Activated T-helper 1 cell treated with anti-CD3 and anti-CD28 coated beads, Interleukin-12 subunit alpha, Interleukin-12 subunit beta, Interleukin-2, Interleukin-4 antibody, amounts not matched to agents 30 ng/mL and 10 ng/mL and 1 ng/mL, durations not matched to agents 14 hours and 24 hours and 36 hours (primary cell): ENCODE measurements at places on chromosomes 11 and 22. TPM values are rescaled to one million over a fixed set of nuclear protein-coding genes. Genes with fewer than 3 reads are reported as not detected.

ACTN3 gene
- total RNA-seq, result 0.05 TPM in 1 of 2 replicates, not detected in the other

EHF gene
- not detected in 2 replicates for total RNA-seq

PGA3 gene
- not detected in 2 replicates for total RNA-seq

DNA sequence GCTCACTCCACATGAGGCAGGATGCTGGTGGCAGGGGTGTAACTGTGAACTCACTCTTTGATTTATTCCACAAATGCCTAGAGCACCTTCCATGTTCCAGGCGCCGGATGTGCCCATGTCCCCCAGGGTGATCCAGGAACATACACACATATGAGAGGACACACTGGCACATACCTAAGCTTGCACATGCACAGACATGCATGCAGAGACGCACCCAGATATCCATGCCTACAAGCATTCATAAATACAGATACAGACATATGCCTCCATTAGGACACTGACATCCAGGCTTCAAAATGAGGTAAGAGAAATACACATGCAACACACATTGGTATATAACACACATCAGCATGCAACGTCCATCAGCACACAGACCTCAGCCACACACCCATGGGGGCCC, 4.5 kb downstream of the OSM start:
- no peaks in the 10 kb centered on the region for H3K27me3 ChIP-seq
- peak overlapping the region; percentile 94 for H3K27ac ChIP-seq
- peak overlapping the region; percentile 78 for H3K4me3 ChIP-seq
- H3K4me1 ChIP-seq, result peaks cover 55% of the 10 kb centered on the region
- no peak for DNase-seq

DNA sequence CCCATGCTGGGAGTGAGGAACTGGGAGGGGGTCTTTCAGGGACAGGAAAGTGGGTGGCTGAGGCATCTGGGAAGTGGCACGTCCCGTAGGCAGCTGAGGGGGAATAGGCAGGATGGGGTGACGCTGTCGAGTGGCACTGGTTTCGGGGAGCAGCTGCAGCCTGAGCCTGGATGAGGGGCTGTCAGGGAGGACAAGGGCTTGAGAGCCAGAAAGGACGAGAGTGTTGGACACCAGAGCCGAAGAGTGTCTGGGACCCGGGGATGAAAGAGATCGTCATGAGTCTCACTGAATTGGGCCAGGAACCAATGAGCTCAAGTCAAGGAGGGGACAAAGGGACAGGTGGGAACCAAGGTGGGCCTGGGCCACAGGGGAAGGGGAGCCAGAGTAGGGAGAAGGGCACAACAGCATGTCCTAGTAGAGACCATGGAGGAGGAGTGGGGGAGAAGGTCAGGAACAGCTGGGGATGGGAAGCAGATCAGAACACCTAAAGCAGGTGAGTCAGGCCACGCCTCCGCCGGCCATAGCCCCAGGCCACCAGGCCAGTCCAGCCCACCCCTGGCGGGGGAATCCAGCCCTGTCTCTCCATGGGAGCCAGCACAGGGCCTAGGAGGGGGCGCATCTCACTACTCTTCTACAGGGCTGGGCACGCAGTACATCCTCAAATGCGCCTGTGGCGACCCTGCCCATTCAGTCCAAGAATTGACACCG, 4.2 kb downstream of the RAB3IL1 start:
- no peak overlapping the region for H3K27ac ChIP-seq
- DNase-seq, result no peak
- H3K4me3 ChIP-seq, result no peak overlapping the region

- no peak within 1 kb of the TSS for H3K4me3 ChIP-seq
- peaks cover 2% of the 10 kb centered on the region for H3K36me3 ChIP-seq
- no peaks in the 10 kb centered on the region for H3K4me1 ChIP-seq
- H3K27me3 ChIP-seq, result peaks cover 6% of the 10 kb centered on the region
- DNase-seq, result no peak
- H3K27ac ChIP-seq, result no peak within 1 kb of the TSS
These were observed at the start of gene OR56B1 for GRCh38 chr11:5736396-5736795. Gene OR56B1, plus strand, starts transcription at chr11:5736448. Its CDS starts 69 bp downstream, at chr11:5736517.

DNA sequence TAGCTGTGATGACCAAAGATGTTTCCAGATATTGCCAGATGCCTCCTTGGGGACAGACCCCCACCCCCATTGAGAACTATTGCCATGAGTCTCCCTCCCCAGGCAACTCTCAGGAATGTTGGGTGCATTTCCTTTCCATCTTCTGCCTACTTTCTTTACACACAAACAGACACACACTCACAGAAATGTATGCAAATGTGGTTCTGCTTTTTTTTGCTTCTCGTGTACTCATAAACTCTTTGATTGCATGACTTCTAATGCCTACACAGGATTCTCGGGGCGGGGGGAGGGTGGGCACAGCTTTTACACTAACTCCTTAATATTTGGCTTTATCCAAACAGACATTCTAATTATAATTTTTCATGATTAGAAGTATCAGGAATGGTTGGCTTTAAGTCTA, 53.3 kb upstream of the SUSD2 start:
- peaks cover 15% of the 10 kb centered on the region for H3K36me3 ChIP-seq
- H3K4me3 ChIP-seq, result no peak overlapping the region
- no peaks in the 10 kb centered on the region for H3K27me3 ChIP-seq

DNA sequence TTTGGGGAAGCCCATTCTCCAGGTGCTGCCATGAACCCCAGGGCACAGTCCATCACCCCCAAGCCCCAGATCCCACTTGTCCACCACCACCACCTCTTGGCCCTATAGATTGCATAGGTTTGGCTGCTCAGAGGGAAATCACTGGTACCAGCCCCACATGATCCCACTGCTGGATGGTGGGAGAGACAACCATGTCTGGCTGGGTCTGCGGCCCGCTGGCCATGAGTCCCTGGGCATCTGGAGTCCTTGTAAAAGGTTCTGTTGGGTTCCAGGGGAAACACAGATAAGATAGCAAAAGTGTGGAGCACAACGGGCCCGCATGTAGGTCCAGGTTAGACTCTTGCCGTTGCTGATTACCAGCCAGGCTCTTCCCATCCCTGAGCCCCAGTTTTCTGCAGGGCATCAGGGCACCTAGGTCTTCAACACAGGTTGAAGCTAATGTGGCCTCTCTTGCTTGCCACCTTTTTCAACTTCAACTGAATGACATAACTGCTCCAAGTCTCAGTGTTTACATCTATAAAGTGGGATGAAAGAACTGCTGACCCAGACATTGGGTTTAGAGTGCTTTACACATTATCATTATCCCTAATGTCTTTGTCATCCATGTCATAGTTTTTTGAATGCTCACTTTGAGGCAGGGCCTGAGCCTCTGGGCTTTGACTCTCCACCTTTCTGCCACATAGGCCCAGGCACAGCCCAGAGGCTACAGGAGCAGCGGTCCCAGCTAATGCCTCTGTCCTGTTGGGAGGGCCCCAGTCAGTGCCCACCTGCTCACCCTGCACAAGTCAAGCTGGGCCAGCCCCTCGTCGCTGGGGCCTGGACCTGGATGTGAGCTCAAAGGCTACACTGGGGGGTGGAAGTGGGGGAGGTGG, 1.0 kb upstream of the TANGO2 start:
- peak overlapping the region; percentile 93 for H3K27ac ChIP-seq
- no peaks in the 10 kb centered on the region for H3K36me3 ChIP-seq
- DNase-seq, result no peak
- peaks cover 28% of the 10 kb centered on the region for H3K27me3 ChIP-seq
- peak overlapping the region; percentile 83 for H3K4me3 ChIP-seq
- H3K4me1 ChIP-seq, result peaks cover 22% of the 10 kb centered on the region
